ENCODE measurements at places on chromosomes 11 and 22.

GRCh38 chr11:73269459-73270015 lies 2.6 kb upstream of the P2RY6 start:
- DNase-seq, result no peak

GRCh38 chr11:125270106-125270505 lies 105.6 kb downstream of the PKNOX2 start:
- DNase-seq, result no peak

GRCh38 chr22:35301372-35301874 lies 1.7 kb downstream of the TOM1 start:
- DNase-seq, result peak; percentile 50

- DNase-seq, result no peak
Observed at GRCh38 chr11:117458275-117459122, 130.8 kb downstream of the CEP164 start.

- DNase-seq, result no peak
Observed at GRCh38 chr11:115912484-115912945, 408.3 kb upstream of the CADM1 start.

DNA sequence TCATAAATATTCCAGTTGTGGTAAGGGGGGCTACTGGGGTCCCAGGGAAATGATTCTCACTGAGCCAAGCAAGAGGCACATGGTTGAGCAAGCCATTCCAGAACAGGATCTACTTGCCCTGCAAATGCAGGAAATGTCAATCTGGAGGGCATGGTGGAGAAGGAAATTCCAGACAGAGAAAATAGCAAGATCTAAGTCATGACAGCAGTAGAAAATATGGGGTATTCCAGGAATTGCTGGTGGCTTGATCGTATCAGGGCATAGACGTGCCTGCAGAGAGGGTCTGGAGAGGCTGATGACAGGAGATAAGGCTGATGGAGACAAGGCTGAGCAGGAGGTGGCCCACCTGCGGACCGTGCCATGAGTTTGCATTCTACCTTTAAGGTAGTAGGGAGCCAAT lies 566.3 kb upstream of the CADM1 start:
- no peak for DNase-seq

DNA sequence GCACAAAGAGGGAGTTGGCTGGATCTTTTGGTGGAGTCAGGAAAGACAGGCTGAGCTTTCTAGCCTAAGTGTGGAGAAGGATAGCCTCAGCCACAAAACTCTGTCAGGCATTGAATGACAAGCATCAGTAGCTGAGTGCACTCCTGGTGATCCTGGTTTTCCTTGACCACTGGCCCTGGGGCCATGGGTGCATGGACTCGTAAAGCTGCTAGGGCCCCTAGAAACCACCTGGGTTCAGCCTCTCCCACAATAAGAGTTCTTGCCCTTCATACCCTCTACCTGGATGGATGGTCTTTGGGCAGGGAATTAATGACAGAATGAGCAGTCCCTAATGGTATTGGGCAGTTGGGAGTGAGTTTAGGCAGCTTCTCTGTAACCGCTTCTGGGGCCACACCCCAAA lies 22.9 kb downstream of the TUB start:
- no peak for DNase-seq

- DNase-seq, result no peak
Observed at GRCh38 chr22:40826984-40827741, 8.0 kb upstream of the SLC25A17 start.

DNA sequence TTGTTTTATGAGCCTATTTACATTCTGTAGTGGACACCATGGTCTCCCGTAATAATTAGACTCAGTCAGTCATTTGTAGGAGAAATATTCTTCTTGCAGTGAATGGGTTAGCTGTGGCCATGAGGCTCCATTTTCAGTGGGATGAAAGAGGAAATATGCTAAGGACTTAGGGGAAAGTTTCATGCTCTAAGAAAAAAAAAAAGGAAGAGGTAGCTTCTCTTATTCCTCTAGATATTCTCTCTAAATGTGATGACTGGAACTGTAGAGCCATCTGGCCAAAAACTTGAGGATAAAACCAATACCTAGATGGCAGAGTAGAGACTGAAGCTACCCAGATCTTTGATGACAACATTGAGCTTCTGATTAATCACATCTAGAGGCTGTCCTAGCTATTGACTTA lies 75.8 kb upstream of the SESN3 start:
- DNase-seq, result no peak

GRCh38 chr11:33540946-33541915 lies 159.4 kb downstream of the C11orf91 start:
- DNase-seq, result no peak

DNA sequence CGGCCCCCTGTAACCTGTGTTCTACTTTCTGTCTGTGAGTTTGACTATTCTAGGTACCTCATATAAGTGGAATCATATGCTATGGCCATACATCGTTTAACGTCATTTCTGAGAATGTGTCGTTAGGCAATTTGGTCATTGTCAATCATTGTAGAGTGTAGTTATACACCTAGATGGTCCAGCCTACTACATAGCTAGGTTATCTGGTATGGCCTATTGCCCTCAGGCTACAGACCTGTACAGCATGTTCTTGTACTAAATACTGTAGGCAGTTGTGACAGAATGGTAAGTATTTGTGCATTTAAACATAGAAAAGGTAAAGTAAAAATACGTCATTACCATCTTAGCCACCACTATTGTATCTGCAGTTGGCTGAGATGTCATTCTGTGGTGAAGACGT lies 35.2 kb downstream of the MYO7A start:
- DNase-seq, result no peak

DNA sequence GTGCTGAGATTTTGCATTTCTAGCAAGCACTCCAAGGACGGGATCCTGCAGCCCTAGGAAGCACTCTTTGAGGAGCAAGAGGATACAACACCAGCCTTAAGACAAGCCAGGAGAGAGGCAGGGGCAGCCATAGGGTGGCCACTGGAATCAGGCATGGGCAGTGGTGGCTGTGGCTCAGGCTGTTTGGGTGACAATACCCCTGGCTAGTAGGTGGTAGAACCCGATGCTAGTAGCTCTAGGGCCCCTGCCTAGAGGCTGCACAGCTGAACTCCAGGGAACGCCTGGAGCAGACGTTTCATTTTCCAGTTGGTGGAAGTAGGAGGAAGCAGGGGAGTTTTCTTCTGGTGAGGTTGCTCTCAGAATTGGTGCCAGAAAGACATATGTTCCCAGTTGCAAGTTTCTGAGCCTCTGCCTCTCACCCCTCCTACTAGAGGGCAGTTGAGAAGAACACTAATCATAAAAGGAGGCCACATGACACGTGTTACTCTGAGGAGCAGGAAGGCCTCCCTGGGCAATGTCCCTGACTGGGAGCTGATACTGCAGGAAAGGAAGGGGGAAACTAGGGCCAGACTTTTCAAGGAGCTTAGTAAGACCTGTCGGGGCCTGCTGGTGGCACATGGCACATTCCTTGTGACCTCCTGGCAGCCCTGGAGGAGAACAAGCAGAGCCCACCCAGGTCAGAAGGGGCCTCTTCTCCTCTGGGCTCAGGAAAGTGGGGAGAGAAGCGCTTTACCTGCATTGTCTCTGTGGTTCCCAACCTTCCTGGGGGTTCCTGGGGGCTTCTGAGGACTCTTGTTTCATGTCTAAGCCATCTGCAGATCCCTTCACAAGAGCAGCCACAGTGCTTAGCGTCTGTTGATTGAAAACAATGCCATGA lies 56.6 kb upstream of the DRD2 start:
- DNase-seq, result no peak

GRCh38 chr11:116563712-116564047 lies 209.1 kb downstream of the BUD13 start:
- DNase-seq, result no peak

DNA sequence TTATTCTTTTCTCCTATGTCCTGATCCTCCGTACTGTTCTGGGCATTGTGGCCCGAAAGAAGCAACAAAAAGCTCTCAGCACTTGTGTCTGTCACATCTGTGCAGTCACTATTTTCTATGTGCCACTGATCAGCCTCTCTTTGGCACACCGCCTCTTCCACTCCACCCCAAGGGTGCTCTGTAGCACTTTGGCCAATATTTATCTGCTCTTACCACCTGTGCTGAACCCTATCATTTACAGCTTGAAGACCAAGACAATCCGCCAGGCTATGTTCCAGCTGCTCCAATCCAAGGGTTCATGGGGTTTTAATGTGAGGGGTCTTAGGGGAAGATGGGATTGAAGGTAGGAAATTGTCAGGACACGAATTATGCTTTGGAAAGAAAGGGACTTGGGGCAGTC lies 843 bp downstream of the OR51T1 start:
- DNase-seq, result no peak

GRCh38 chr22:24137595-24137994 lies 43.7 kb upstream of the SUSD2 start:
- DNase-seq, result no peak

DNA sequence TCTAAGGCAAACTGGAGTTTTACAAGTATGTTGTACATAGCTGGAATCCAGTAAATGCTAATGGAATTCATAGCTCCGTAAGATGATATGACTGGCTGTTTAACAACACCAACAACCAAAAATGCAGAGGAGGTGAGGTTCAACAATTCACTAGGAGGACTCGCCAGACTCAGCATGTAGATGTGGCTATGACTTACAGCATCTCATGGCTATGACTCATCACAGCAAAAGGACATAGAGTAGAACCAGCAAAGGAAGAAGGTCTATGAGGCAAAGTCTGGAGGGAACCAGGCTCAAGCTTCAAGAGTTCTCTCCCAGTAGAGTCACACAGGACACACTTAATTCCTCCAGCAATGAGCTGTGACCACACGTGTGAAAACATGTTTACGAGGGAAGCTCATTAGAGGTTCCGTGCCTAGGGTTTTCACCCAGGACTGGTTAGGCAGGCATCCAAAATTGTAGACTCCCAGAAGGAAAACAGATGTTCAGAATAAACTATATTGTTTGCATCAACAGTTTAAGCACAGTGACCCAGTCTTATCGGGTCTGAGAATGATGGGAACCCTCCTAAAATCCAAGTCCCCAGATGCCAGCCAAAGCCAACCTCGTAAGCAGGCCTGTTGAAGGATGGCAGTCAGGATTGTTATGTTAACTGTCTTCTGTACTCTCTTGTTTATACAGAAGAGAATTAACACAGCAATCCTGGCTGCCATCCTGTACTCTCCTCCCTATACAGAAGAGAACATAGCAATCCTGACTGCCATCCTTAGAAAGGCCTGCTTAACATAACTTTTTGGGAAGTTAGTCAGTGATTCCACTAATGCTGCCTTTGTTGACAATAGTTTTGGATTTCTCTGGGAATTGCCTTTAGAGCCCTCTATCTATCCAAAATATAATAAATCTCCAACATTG lies 116.6 kb downstream of the LARGE1 start:
- no peak for DNase-seq

GRCh38 chr11:104564921-104565582 lies 333.2 kb downstream of the CASP12 start:
- DNase-seq, result no peak

- peak; percentile 83 for DNase-seq
Observed at GRCh38 chr11:121930004-121930965, 185.7 kb downstream of the BLID start.

GRCh38 chr11:57353446-57353845 lies 15.3 kb downstream of the P2RX3 start:
- DNase-seq, result no peak

DNA sequence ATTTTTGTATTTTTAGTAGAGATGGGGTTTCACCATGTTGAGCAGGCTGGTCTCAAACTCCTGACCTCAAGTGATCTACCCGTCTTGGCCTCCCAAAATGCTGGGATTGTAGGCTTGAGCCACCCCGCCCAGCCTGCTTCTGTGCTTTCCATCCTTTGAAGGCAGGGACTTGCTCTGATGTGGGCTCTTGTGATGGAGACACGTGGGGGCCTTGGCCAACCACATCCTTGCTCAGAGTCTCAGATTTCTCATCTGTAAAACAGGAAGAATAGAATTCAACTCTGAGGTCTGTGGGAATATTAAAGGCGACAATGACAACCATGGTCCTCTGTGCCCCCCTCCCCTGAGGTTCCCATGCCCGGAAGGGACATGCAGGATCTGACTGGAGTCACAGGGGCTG lies 3.8 kb upstream of the GGA1 start:
- no peak for DNase-seq

DNA sequence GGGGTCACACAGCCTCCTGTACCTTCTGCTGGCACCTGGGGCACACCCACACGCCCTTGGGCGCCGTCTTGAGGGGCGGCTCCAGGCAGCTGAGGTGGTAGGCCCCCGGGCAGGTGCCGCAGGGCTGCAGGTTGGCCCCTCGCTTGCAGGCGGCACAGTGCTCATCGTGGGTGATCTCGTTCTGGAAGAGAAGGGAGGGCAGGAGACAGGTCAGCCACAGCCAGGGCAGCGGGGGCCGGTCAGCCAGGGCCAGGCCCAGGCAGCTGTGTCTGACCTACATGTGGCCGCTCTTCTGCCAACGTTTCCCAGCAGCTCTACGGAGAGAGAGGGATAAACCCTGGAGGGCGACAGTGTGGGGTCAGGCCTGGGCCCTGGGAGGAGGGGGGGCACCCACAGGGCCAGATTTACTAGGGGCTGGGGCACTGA lies 121.9 kb downstream of the PHF21B start:
- no peak for DNase-seq

- DNase-seq, result peak; percentile 79
Observed at GRCh38 chr11:536841-537621, at the start of gene LRRC56. Gene LRRC56, plus strand, starts transcription at chr11:537527. Its CDS starts 3,158 bp downstream, at chr11:540685.

GRCh38 chr11:10752061-10752460 lies 1.0 kb downstream of the CTR9 start:
- no peak for DNase-seq

- DNase-seq, result no peak
Observed at GRCh38 chr22:39448205-39449054, 8.4 kb upstream of the MGAT3 start.

DNA sequence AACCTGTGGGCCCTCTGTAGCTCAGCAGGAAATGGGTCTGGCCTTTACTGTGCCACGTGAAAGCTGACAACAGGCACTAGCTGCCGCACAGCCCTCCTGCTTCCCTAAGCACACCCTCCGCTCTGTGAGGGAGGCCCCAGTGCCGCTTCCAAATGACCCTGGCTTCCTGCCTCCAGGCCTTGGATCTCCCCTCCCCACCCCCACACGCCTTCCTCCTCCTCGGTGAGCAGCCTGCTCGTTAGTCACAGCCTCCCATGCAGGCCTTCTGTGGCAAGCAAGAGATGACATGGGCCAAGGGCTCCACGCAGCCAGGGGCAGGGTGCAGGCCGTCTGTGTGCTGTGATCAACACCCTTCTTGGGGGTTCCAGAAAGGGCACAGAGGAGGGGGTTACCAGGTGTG lies 15.3 kb upstream of the RASL10A start:
- DNase-seq, result peak; percentile 67

DNA sequence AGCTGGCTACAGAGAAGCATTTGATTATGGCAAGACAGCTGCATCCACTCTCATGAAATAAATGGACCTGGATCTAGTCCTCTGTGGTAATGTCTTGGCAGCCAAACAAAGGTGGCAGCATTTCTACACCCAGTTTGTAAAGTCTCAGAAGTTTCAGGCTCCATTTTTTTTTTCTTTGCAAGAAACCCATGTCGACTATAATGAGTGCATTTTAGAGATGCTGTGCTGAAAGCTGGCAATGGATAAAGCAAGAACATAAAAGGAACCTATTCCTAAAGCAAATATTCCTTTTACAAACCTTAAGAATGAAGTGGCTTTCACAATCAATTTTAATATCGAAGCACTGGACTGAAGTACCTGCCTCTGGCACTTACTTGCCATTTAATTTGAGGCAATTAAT lies 33.5 kb downstream of the THAP12 start:
- peak; percentile 5 for DNase-seq

All from muscle of back (tissue), 13 donors.